ENCODE measurements at places on chromosomes 6 and 20.

- no peak for DNase-seq
These were observed 20.1 kb downstream of the ZNF831 start for GRCh38 chr20:59183751-59184150.

- DNase-seq, result no peak
These were observed 23.0 kb downstream of the ZBP1 start for GRCh38 chr20:57596998-57597939.

GRCh38 chr6:90940812-90941481, 354.1 kb upstream of the MAP3K7 start:
- DNase-seq, result peak; percentile 42

DNA sequence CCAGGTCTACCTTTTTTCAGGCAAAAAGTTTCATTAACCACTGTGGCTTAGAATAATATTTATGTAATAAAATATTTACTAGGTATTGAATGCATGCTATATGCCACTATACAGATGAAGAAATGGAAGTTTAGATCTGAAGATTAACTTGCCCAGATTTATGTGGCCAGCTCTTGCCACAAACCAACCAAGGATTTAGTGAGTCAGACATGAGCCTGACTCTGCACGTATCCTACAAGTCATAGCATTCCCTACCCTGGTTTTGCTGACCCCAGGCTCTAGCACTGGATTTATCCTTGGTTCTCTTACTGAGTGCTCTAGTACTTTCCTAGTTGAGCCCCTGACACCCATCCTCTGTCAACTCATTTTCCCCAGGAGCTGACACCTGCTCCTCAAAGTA, 75.4 kb downstream of the ANKEF1 start:
- no peak for DNase-seq

DNA sequence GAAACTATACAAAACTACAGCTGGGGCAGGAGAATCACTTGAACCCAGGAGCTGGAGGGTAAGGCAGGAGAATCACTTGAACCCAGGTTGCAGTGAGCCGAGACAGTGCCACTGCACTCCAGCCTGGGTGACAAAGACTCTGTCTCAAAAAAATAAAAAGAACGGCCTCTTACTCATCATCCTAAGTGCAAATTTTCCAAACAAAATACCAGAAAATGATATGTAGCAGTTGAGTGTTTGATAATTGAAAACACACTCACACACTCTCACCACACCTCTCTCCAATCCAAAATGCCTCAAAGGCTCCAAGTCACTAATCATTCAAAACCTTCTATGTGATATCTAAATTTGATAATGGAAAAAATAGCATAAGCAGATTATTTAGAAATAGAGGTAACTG, 198.6 kb upstream of the SHLD1 start:
- no peak for DNase-seq

GRCh38 chr20:59481067-59481466, 123.3 kb upstream of the PHACTR3 start:
- no peak for DNase-seq

- DNase-seq, result no peak
These were observed 559.0 kb downstream of the CBLN4 start for GRCh38 chr20:55446301-55446700.

GRCh38 chr6:113414511-113414910, 442.6 kb upstream of the MARCKS start:
- DNase-seq, result peak; percentile 65

GRCh38 chr6:35161776-35162607, 20.9 kb upstream of the TCP11 start:
- no peak for DNase-seq

DNA sequence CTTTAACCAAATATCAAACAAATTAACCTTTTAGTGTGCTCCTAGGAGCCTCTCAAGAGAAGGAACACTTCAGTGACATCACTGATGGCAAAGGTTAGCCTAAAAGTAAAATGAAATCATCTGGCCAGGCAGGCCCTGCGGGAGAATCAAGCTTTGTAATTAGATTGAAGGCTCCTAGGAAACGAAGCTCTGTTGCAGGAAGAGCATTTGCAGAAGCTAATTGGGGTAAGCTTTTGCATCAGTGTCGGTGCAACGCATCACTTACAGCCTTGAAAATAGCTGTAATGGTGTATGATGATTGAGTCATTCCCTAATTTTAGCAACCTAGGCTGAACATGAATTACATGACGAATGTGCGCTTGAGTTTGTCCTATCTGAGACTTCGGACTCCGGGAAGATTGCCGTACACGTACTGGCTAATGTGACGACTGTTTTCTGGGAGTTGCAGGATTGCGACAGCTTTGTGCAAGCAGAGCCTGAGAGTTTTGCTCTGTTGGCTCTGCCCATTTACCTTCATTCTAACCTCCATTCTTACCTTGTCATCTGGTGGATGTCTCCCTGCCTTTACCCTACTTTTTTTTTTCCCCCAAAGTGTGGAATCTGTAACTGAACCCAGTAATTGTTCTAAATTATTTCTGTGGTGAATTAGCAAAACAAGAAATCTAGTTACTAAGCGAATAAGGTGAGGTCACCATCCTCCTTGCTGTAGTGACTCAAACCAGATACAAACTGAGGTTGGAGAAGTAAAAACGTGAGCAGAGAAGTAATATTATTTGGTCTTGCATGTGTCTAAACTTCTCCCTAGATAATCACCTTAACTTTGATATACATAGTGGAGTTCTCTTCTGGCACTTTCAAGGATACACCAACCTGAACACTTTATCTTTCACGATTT, 675.9 kb upstream of the CITED2 start:
- no peak for DNase-seq
